ENCODE measurements at places on chromosomes 6 and 20. TPM values are rescaled to one million over a fixed set of nuclear protein-coding genes. Genes with fewer than 3 reads are reported as not detected.

- no peak overlapping the region for H3K27ac ChIP-seq
- ATAC-seq: no peak
These were observed 114.0 kb downstream of the VEGFA start for GRCh38 chr6:43883847-43884651.

DNA sequence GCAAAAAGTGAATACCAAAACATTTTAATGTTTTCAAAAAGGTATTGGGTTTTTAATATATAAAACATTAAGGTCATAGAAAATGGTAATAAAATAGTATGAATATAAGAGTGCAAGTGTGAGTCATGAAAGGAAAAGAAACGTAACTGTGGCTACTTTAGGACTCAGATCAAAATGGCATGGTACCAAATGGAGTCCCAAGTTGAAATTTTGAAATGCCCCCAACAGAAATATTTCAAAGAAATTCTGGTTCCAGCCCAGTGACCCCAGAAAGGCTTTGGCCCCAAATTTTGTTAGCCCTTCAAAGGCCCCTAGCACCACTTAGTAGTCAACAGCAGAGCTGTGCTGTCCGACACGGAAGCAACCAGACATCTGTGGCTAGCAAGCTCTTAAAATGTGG lies 6.0 kb downstream of the COL12A1 start:
- H3K36me3 ChIP-seq: no peaks in the 10 kb centered on the region
- H3K4me1 ChIP-seq: no peaks in the 10 kb centered on the region
- H3K27me3 ChIP-seq: peaks cover 43% of the 10 kb centered on the region
- H3K27ac ChIP-seq: no peak overlapping the region

GRCh38 chr6:134519465-134519864 lies 201.6 kb upstream of the SGK1 start:
- peak overlapping the region; percentile 76 for H3K4me3 ChIP-seq
- peaks cover 9% of the 10 kb centered on the region for H3K4me1 ChIP-seq
- no peaks in the 10 kb centered on the region for H3K27me3 ChIP-seq
- H3K27ac ChIP-seq: peak overlapping the region; percentile 87

DNA sequence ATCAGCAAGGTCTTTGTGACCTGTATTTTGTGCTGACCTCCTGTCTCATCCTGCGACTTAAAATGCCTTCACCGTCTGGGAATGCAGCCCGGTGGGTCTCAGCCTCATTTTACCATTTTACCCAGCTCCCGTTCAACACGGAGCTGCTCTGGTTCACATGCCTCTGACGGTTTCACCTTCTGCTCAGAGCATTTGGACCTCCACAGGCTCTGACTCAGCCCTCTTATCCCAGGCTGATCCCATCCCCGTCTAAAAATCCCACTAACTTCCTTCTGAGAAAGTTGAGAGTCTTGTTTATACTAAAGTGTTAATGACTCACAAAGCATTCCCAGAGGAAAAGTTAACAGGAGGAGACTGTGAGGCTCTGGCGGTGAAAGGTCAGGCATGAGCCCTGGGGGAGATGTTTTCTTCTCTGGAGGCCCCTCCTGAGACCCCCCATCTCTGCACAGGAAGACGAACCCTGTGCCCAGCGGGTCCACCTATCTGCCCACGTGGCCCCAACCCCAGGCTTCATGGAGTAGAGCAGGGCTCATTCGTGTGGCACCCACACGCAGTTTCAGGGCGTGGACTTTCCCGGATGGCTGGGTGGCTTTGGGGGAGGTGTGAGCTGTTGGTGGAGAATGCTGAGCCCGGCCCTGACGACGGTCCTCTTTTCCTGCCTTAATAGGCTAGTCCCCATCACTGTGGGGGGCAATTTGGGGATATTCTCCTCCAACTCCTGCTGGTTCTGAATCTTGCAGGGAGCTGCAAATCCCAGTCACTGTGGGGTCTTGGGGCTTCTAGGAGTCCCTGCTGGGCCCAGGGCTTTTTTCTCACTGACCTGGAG lies 3.3 kb upstream of the BIRC7 start:
- H3K27me3 ChIP-seq: peaks cover 32% of the 10 kb centered on the region
- no peak overlapping the region for H3K27ac ChIP-seq
- ATAC-seq: no peak
- H3K4me1 ChIP-seq: no peaks in the 10 kb centered on the region
- H3K4me3 ChIP-seq: no peak overlapping the region

DNA sequence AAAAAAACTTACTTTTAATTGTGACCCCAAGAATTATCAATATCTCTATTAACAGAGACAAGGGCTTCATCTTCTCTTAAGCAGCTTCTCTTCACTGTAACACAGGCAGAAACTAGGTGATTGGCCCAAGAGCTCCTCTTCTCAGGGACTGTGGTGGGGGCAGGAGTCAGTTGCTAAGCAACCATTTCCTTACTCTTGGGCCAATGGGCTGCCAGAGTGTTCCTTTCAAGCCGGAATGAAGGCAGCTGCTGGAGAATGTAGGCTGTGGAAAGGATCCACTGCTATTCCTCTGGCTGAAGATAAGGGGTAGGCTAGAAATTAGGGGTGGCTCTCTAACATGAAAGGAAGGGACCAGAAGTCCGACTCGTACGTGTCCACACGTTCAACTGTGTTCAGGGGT lies at the start of gene SEL1L2:
TSS of gene SEL1L2 (minus strand) at position 150 of the 400 bp plus-strand sequence. CDS start at position 70, 80 bp downstream.
- no peaks in the 10 kb centered on the region for H3K4me1 ChIP-seq
- no peaks in the 10 kb centered on the region for H3K36me3 ChIP-seq
- no peak for ATAC-seq
- no peaks in the 10 kb centered on the region for H3K27me3 ChIP-seq
- no peak within 1 kb of the TSS for H3K27ac ChIP-seq
- no peak within 1 kb of the TSS for H3K4me3 ChIP-seq

DNA sequence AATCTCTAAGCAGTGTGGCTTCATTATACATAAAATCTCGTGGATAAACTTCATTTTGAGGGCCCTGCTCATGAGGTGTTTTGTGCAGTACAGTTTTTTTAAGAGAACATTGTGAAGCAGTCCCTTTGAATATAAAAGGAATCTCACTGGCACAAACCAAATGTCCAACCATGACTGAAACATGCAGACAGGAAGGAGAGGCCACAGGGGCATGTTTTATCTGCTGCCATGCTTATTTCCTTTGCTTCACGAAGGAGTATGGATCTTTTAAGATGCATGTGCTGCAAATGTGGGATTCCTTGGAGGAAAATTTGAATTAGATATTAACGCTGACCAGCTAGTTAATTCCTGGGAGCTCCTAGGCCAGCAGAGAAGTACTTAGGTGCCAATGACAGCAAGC lies 192.3 kb downstream of the DST start:
- no peaks in the 10 kb centered on the region for H3K36me3 ChIP-seq
- no peak overlapping the region for H3K4me3 ChIP-seq
- H3K27ac ChIP-seq: no peak overlapping the region
- no peaks in the 10 kb centered on the region for H3K4me1 ChIP-seq
- no peak for ATAC-seq

DNA sequence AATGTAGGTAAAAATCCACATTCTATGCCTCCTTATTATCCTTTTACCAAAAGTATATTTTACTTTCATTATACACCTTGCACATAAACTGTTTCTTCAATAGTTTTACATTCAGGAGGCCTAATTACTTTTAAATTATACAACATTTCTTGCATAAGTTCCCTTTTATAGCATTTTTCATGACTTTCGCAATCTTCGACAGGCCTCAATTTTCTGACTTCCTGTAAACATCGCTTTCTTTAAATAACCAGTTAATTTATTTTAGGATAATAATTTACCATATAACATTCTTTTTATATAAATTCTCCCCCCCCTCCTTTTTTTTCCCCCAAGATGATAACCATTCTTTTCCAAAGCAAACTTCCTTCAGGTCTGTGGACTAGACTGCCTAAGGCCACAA lies 9.2 kb downstream of the SLC35A1 start:
- no peak overlapping the region for H3K4me3 ChIP-seq
- peaks cover 31% of the 10 kb centered on the region for H3K36me3 ChIP-seq
- ATAC-seq: no peak
- no peak overlapping the region for H3K27ac ChIP-seq
- no peaks in the 10 kb centered on the region for H3K27me3 ChIP-seq

- H3K4me1 ChIP-seq: peaks cover 5% of the 10 kb centered on the region
- ATAC-seq: peak; percentile 51
- peak overlapping the region; percentile 57 for H3K4me3 ChIP-seq
- H3K36me3 ChIP-seq: no peaks in the 10 kb centered on the region
- peaks cover 4% of the 10 kb centered on the region for H3K27me3 ChIP-seq
- peak overlapping the region; percentile 90 for H3K27ac ChIP-seq
These were observed 154.6 kb upstream of the SOX4 start for GRCh38 chr6:21438986-21439352.

DNA sequence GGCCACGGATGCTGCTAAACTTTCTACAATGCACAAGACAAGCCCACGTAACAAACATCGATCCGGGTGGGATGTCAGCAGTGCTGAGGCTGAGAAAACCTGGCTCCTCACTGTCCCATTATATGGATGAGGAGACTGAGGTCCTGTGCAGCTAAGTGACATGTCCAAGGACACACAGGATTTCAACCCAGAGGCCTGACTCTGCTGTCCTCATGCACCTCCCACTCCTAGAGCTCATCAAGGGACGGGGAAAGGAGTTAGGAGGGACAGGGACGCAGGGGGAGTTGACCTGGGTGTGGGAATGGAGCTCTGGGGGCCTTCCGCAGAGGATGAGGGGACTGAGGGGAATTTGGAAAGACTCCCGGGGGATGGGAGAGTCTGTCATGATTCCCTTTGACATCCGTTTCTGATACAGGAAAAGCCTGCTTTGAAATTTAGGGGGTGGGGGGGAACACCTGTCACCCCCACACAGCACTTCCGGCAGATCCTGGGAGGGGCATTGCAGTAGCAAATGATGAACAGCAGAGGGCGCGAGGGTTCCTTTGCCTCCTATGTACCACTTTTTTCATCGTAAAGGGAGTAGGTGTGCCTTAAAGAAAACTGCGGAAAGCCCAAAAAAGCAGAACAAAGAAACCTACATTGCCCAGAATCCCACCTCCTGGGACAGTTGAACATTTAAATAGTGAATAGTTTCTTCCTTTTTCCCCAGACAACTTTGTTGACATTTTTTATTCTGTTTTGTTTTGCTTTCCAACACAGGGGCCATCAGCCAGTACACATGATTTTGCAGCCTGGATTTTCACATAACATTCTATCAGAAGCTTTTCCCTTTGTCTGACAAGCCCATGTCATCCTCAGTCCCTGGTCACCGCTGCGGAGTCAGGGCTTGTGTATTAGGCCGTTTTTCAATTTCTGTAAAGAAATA lies 48.6 kb downstream of the SLC2A10 start:
- no peak for ATAC-seq
- H3K27ac ChIP-seq: no peak overlapping the region
- H3K4me1 ChIP-seq: no peaks in the 10 kb centered on the region
- H3K36me3 ChIP-seq: no peaks in the 10 kb centered on the region
- peaks cover 17% of the 10 kb centered on the region for H3K27me3 ChIP-seq

RGL2 gene
- total RNA-seq: 37.7 TPM

APMAP gene
- total RNA-seq: 49.4 TPM

FOXQ1 gene
- total RNA-seq: not detected

RAET1G gene
- not detected for total RNA-seq

SLC52A3 gene
- not detected for total RNA-seq

Data from activated T-helper 17 cell treated with anti-CD3 and anti-CD28 coated beads, Interleukin-2, amount 50 U/mL, for 72 hours (primary cell).